ENCODE measurements at places on chromosomes 5 and 9.

- no peak for DNase-seq
Measured at GRCh38 chr9:78973907-78974306, 597.9 kb upstream of the TLE4 start.

GRCh38 chr5:146697211-146697610, 181.2 kb upstream of the GPR151 start:
- no peak for DNase-seq

DNA sequence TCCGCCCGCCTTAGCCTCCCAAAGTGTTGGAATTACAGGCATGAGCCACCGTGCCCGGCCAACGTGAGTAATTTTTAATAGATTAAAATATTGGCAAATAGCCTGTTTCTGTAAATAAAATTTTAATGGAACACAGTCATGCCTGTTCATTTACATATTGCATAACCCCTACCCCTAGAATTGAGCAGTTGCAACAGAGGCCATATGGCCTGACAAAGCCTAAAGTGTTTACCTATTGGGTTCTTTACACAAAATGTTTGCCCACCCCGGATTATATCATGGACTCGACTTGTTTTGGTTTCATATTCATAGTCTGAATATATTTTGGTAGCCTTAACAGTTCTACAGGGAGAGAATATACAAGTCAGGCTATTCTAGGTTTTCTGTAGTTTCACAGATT, 5.3 kb downstream of the NSA2 start:
- DNase-seq, result no peak

DNA sequence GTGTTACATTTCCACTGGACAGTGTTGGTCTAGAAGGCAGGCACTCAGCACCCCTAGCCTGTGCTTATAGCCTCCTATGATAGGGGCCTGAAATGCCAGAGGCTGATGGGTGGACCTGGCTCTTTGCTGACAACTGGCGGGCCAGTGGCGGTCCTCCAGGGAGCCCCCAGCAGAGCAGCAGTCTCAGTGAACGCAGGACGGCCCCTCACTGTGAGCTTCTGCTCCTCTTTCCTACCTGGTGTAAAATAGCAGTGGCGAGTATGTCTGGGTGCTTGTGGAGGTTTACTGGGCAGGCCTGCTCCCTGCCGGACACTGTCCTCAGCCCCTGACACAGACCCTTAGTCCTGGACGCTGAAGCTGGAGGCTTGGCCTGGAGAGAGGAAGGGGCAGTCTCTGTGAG, 3.3 kb upstream of the SEC16A start:
- no peak for DNase-seq

DNA sequence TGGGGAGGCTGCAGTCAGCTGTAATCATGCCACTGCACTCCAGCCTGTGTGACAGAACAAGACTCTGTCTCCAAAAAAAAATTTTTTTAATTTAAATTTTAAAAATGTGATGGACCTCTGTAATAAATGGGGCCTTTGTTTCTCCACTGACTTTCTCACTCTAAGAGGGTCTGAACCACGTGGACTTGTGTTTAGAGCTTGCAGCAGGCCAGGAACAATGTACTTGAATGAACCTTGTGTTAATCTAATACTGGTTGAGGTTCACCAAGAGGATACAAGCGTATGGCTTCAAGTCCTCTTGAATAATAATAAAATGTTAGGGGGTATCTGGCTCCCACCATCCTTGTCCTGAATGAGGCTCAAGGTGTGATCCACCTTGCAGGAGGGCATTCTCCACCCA, 14.4 kb upstream of the SLC2A8 start:
- no peak for DNase-seq

DNA sequence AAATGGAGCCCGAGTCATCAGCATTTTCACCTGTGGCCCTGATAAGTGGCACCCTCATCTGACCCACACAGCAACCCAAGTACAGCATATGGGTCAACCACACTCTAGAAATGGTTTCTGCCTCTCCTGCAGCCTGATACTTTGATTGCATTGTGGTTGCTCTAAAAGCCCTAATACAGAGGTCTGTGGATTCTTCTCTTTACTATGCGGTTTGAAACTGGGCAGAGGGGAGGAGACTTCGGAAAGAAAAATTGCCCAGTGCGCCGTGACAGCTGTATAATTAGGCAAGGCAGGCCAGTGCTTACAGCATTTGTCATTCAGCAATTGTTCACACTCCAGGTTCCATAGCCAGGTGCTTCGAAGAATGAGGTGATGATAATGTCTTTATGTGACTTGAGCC, 361.0 kb downstream of the NFIB start:
- DNase-seq, result no peak

DNA sequence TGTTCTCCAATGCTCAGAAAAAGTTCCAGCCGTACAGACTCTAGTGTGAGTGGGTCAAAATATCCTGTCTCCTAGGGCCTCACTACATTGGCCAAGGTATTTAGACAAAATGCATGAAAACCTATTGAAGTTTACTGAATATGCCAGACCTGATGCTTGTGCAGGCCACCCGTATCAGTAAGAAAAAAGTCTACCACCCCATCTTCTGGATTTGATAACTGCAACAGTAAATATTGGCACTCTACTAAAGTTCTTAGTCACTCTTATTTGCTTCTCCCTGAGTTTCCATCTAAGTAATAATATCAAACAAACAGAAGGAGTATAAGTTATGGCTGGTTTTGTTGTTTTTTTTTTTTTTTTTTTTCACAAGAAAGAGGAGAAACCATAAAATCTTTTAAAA, 627.7 kb upstream of the KLF4 start:
- no peak for DNase-seq

DNA sequence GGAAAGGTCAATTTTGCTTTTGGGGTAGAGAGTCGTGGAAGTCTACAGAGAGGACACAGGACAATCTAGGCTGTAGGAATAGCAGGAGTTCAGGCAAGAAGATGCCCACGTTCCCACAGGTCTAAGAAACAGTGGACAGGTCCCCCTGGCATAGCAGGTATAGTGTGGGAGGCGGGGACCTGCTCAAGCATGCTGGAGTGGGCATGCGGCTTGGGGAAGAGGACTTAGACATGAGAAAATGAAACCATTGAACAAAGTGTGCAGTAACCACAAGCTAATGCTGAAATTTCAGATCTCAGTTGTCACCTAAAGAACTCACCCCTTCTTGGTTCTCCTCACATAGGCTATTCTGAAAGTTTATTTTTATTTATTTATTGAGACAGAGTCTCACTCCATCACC, 142.8 kb upstream of the EFNA5 start:
- no peak for DNase-seq

- DNase-seq, result peak; percentile 77
Measured at GRCh38 chr5:73625944-73626811, at the start of gene ARHGEF28. Gene ARHGEF28 (plus strand): TSS chr5:73626196. CDS start chr5:73684852, 58,656 bp downstream.

DNA sequence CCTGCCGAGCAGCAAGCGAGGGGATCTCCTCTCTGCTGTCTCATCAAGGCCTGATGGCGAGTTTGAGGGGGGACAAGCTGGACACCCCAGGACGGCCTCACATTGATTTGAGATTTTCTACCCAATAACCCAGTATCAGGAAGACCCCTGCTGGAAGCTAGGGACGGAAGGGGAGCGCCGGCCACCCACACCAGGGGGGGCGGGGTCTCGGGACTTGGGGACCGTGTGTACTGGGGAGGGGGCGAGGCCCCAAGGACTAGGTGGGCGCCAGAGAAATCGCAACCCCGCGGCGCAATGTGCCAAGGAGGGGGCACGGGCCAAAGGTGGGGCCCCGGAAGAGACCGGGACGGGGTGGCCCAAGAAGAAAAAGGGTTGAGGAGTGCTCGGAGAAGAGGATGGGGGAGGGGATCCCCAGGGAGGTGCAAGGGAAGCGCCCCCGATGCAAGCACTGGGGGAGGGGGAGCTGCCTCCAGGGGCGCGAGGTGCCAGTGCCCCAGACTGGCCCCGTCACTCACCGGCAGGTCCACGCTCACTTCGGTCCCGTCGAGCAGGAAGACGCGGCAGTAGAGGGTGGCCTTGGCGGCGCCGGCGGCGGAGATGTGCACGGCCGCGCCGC, 1.1 kb downstream of the EPB41L4B start:
- no peak for DNase-seq

DNA sequence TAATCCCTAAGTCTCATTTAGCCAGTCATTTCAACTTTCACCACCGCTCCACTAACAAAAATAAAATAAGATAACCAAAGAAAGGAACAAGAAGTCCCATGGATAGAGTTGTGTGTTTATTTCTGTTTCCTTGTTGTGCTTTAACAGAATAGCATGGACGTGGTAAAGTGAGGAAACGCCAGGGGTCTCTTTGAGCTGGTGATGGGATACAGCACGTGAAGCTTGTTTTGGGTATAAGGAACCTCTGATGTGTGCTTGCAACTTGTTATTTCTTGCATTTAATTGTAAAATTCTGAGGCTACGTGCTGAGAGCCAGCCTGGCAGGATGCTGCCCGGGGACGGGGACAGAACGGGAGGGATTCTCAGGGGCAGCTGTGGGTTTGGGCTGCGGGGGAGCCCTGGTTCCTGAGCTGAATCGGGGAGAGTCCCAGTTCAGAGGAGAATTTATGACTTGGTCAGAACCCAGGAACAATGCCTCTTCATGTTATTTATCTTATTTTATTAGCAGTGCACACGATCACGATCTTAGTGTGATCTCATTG, 63.4 kb downstream of the ANKRD33B start:
- DNase-seq, result no peak

DNA sequence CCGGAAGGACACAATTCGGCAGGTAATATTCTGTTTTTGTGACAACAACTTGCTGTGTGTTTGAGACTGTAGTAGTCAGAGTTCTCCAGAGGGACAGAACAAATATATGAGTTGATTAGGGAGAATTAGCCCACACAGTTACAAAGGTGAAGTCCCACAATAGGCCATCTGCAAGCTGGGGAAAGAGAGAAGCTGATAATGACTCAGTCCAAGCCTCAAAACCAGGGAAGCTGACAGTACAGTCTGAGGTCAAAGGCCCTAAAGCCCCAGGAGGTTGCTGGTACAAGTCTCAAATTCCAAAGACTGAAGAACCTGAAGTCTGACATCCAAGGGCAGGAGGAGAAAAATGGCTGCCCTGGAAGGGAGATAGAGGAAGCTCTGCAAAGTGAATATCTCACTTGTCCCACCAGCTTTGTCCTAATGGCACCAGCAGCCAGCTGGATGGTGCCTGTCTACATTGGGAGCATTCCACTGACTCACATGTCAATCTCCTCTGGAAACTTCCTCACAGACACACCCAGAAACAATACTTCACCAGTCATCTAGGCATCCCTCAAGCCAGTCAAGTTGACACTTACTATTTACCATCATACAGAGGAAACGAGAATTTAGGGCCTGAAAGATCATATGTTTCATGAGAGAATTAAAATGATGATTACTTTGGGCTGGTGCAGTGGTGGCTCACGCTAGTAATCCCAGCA, 36.3 kb upstream of the CTXN3 start:
- DNase-seq, result no peak

GRCh38 chr9:125440411-125440810, 178.8 kb downstream of the GAPVD1 start:
- peak; percentile 48 for DNase-seq

GRCh38 chr5:151738125-151738848, 20.1 kb downstream of the ATOX1 start:
- DNase-seq, result no peak

- DNase-seq, result no peak
Measured at GRCh38 chr5:102961671-102962070, 158.3 kb downstream of the GIN1 start.

DNA sequence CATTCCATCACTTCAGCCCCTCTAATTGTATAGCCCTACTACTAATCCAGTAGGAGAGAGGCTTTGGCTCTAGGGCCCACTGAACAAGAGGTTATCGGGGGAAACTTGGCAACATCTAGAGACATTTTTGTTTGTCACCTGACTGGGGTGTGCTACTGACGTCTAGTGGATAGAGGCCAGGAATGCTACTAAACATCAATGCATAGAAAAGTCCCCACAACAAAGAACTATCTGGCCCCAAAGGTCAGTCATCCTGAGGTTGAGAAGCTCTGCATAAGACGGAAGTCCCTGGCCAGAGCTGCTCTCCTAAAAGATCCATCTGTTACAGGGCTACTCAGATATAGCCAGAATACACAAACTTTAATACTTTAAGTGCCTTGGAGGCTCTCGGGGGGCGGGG, 570.6 kb upstream of the KLF4 start:
- DNase-seq, result peak; percentile 59

GRCh38 chr5:7395432-7395946, 449 bp upstream of the ADCY2 start:
- peak; percentile 17 for DNase-seq

- no peak for DNase-seq
Measured at GRCh38 chr9:33190021-33190705, 23.0 kb upstream of the B4GALT1 start.

- no peak for DNase-seq
Measured at GRCh38 chr5:3590161-3590966, 5.3 kb upstream of the IRX1 start.

- no peak for DNase-seq
Measured at GRCh38 chr5:133396814-133397213, 215.5 kb downstream of the FSTL4 start.

- DNase-seq, result no peak
Measured at GRCh38 chr5:160266752-160267345, 37.5 kb downstream of the FABP6 start.

GRCh38 chr5:96649681-96650540, 12.3 kb upstream of the CAST start:
- peak; percentile 54 for DNase-seq

DNA sequence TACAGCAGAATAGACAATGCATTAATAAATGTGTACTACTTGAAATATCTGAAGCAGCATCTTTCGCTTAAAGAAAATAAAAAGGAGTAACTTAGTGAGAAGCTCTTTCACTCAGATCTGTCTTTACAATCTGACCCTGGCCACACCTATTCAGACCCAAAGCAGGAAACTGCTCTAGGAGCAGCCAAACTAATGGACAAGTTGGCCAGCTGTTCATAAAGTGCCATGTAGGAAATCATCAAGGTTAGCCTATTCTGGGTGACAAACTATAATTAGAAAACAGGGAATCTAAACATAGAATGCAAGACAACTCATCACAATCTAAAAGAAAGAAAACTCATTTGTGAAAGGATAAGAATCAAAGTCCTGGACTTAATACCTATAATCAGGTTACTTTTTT, 101.3 kb downstream of the AGTPBP1 start:
- no peak for DNase-seq

GRCh38 chr5:123964884-123965283, 452.9 kb downstream of the CSNK1G3 start:
- no peak for DNase-seq

DNA sequence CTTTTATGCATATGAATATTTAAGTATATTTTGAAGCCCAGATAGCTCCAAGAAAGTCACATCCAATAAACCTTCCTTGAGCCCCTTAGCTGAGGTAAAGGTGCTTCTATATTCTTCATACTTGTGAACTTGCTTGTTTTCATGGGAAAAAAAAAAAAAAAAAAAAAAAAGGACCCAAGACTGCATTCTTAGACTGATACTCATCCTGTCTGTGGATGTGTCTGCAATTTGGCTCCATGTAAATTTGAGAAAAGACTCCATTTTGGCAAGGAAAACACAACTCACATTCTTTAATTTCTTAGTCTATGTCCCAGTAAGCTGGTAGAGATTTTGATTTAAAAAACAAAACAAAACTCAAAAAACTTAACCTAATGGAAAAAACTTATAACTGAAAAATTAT, 238.3 kb downstream of the FBXL17 start:
- no peak for DNase-seq

- DNase-seq, result no peak
Measured at GRCh38 chr5:151113651-151114050, 32.8 kb upstream of the TNIP1 start.

GRCh38 chr9:27475057-27475595, 49.0 kb upstream of the IFNK start:
- no peak for DNase-seq
